Umbilical cord (tissue), 2 donors: ENCODE measurements at places on chromosomes 6 and 20. TPM values are rescaled to one million over a fixed set of nuclear protein-coding genes. Genes with fewer than 3 reads are reported as not detected.
A peak's percentile ranks its signal among the peaks of the same experiment; 100 is the strongest.

C20orf144 gene
- total RNA-seq: not detected

EBF4 gene
- total RNA-seq: 14.4 TPM

KIAA1755 gene
- total RNA-seq: 4.3 TPM

TAAR6 gene
- not detected for total RNA-seq

CSTF1 gene
- total RNA-seq: 14.7 TPM

SS18L1 gene
- 5.5 TPM for total RNA-seq

TSBP1 gene
- 1.7 TPM for total RNA-seq

NR2E1 gene
- total RNA-seq: 0.48 TPM

PABPC1L gene
- total RNA-seq: 6.5 TPM

GJA10 gene
- total RNA-seq: 1.7 TPM

C6orf132 gene
- total RNA-seq: 6.0 TPM

SPO11 gene
- 10.8 TPM for total RNA-seq

HLA-A gene
- 206 TPM for total RNA-seq

- DNase-seq: no peak
These were observed 45.4 kb downstream of the TULP4 start for GRCh38 chr6:158357570-158358216.

- DNase-seq: no peak
These were observed 46.8 kb upstream of the PXDC1 start for GRCh38 chr6:3798055-3798919.

DNA sequence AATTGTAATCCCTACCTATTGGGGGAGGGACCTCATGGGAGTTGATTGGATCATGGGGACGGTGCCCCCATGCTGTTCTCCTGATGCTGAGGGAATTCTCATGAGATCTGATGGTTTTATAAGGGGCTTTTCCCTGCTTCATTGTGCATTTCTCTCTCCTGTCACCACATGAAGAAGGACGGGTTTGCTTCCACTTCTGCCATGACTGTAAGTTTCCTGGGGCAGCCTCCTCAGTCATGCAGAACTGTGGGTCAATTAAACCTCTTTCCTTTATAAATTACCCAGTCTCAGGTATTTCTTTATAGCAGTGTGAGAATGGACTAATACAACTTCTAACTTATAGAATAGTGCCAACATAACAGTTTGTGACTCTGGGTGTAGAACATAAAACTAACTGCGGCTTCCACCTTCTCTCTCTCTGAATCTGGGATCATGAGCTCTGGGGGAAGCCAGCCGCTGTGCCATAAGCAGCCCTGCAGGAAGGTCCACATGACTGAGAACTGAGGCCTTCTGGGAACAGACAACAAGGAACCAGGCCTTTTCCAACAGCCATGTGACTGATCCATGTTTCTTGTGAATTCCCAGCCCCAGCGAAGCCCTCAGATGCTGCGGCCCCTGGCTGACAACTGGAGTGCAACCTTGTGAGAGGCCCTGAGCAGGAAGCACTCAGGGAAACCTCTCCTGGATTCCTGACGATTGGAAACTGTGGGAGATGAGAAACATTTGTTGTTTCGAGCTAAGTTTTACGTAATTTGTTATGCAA, 3.4 kb upstream of the HLA-A start:
- DNase-seq: no peak

- no peak for DNase-seq
These were observed 99.6 kb upstream of the POPDC3 start for GRCh38 chr6:105279463-105279862.

DNA sequence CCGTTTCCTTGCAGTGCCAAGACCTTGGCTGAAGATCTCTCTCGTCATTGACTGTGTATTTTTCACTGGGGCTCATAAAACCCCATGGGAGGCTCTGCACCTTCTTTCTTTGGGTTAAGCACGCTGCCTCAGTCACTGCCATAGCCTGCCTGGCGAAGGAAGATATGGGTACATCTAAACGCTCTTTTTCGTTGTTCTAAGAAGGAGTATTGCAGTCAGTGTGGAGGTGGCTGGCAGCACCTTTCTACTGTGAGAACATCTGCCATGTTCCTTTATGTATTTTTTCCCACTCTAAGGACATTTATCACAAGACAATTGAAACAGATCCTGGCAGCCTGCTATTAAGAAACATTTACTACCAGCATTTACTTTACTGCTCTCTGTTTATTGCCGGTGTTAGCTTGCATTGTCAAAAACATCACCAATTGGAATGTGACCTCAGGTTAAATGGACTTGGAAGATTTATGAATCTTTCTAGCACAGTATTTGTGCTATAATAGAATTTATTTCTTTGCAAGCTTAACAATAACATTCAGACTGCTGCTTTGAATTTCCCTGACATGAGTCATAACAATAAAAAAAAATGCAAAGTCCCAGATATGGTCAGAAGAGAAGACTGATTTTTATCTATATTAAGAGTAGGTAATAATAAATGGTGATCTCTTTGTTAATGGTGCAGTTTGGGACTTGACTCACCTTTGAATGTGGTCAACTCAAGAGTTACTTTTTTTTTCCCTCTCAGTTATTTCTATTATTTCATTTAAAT, 62.2 kb upstream of the CLDN20 start:
- DNase-seq: peak; percentile 73

- peak; percentile 79 for DNase-seq
These were observed at the start of gene NKAPL for GRCh38 chr6:28258877-28259777. TSS of gene NKAPL (plus strand) at chr6:28259297. CDS start at chr6:28259372, 75 bp downstream.

- no peak for DNase-seq
These were observed 64.2 kb downstream of the FGD2 start for GRCh38 chr6:37069639-37070038.

DNA sequence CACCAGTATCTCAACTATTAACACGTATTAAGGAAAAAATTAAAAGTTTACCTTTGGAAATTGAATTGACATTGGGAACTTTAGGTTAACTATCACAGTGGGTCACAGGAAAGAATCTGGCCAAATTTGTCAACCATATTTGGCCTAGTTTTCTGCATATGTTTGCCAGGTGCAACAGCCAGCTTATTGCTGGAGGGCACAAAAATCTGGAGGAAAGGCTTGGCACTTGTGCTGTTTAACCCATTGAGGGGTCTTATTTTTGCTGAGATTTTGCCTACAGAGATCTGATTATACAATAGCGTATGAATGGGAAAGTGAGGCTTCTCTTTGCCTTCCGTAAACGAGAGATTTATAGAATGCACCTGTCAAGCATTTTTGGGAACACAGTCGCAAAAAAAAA, 190.4 kb downstream of the PRL start:
- no peak for DNase-seq

DNA sequence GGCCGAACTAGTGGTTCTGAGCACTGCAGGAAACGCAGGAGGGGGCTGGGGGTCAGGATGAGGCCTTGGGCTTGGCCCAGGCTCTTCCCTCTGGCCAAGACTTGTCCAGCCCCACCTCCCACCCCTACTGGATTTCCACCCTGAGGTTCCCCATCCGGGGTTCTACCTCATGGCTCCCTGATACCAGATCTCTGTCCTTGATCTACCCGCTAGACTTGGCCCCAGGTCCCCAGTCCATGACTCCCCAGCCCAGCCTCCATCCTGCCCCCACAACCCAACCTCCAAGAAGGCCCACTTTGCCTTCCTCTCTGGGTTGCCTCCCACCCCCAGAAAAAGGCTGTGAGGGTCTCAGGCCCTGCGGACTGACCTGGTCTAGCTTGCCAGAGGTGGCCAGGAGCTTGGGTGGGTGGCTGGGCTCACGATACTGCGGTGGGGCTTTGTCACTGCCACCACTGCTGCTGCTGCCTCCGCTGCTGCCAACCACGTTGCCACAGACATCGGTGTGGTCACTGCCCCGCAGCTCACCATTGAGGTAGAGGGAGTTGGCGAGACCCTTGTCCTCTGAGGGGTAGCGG, 6.8 kb upstream of the FASTKD5 start:
- no peak for DNase-seq

DNA sequence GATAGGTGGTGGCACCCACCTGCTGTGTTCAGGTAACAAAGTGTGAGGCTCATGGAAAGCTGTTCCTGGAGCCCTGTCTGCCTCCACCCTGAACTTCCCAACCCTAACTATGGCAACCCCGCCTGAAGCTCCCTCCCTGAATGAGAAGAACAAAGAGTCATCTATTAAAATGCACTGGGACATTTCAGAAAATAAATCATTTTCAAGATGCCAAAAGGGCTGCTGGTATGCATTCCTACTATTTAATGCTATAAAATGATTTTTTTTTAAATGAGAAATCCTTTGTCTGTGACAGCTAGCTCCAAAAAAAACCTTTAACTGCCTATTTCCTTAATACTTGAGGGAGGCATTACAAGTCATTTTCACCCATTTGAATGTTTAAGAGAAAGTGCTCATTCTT, 84.3 kb upstream of the MRPS10 start:
- DNase-seq: no peak

GRCh38 chr6:74050921-74051320, 354.9 kb downstream of the CD109 start:
- DNase-seq: no peak

GRCh38 chr6:30317913-30318589, 8.7 kb upstream of the TRIM39 start:
- no peak for DNase-seq

DNA sequence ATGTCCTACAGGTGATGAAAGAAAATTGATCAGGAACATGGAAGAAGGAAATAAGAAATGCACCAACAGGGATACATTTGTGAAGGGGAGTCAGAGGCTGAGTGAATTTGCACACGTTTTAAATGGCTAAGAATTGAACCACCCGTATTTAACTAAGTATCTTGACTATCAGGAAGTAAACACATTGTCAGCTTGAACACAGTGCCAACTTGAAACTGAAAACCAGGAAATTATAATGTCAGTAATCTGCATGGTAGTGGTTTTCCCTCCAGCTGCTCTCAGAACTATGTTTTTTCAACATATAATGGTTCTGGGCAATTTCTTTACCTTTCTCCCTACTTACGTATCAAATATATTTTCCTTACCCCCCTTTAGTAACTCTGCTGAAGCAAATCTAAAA, 366.5 kb upstream of the POU3F2 start:
- DNase-seq: no peak

GRCh38 chr20:59729506-59729905, 125.2 kb downstream of the PHACTR3 start:
- DNase-seq: no peak

- DNase-seq: no peak
These were observed 674.8 kb upstream of the CITED2 start for GRCh38 chr6:140049251-140049650.

- no peak for DNase-seq
These were observed 108.2 kb downstream of the NRN1 start for GRCh38 chr6:5898563-5898962.

GRCh38 chr20:51419646-51420045, 122.9 kb downstream of the NFATC2 start:
- DNase-seq: no peak

GRCh38 chr6:36399970-36400369, 12.5 kb upstream of the ETV7 start:
- DNase-seq: no peak

GRCh38 chr6:36290668-36291620, 21.1 kb downstream of the PNPLA1 start:
- DNase-seq: no peak
